ENCODE measurements at places on chromosomes 3 and 15. TPM values are rescaled to one million over a fixed set of nuclear protein-coding genes. Genes with fewer than 3 reads are reported as not detected.

DNA sequence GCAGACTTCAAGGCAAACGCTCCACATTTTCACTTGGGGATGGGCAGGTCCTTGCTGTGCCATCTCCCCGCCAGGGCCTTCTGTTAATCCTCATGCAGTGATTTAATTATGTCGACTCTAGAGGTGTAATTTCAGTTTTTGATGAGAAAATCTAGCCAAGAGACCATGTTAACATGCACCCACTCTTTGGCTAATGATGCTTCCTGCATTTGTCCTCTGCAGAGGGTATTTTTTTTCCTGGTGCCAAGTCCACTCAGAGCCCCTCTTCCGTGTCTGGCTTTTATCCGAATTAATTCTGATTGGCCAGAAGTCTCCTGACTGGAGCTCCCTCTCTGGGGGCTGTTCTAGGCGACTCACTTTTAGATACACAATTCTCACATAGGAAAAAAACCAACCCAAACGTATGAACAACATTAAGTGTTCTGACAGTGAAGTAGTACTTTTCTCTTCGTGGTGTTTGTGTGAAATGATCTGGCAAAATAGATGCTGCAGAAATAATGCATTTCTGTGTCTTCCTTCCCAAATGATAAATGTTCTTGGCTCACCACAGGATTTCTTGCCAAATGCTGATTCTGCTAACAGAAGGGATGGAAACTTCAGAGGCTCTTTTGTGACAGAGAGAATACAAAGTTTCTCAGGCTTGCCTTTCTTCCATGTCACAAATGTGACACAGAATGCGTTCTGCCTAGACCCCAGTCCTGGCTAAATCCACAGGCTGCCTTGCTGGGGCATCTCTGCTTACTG is 190.0 kb downstream of the CACNA2D3 start:
- no peaks in the 10 kb centered on the region for H3K27me3 ChIP-seq
- H3K4me1 ChIP-seq: no peaks in the 10 kb centered on the region
- no peaks in the 10 kb centered on the region for H3K36me3 ChIP-seq
- no peak for DNase-seq
- H3K4me3 ChIP-seq: no peak overlapping the region

- DNase-seq: no peak
- no peak overlapping the region for H3K4me3 ChIP-seq
- H3K36me3 ChIP-seq: peaks cover 8% of the 10 kb centered on the region
- no peaks in the 10 kb centered on the region for H3K27me3 ChIP-seq
These were observed 51.3 kb downstream of the SENP2 start for GRCh38 chr3:185637388-185637787.

DNA sequence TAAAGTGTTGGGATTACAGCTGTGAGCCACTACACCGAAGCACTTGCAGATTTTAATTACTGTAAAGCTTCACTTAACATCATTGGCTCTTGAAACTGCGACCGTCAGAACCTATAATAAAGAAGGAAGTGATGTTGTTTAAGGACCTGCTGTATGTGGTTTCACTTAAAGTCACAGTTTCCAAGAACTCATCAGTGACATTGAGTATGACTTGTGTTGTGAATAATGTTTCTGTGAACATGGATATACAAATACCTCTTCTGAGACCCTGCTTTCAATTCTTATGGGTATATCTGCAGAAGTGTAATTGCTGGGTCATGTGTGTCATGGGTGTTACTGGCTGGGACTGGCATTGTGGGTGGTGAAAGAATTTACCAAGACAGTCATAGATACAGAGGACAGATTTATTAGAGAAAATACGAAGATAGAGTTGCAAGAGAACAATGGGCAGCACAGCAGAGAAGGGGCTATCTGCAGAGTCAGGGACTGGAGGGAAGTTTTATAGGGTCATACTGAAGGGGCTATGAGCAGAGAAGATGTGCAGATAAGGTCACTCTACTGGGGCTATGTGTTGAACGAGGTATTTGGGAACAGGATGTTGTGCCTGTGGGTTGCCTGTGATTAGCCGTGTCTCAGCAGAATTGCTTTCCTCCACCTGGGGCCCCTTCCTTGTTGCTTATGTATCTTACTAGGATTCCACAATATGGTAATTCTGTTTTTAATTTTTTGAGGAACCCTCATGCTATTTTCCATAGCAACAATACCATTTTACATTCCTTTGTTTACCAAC is 4.5 kb downstream of the NDUFB5 start:
- H3K27ac ChIP-seq: peak overlapping the region; percentile 2
- DNase-seq: no peak
- peaks cover 6% of the 10 kb centered on the region for H3K36me3 ChIP-seq
- H3K4me3 ChIP-seq: no peak overlapping the region
- peaks cover 19% of the 10 kb centered on the region for H3K4me1 ChIP-seq

ACTC1 gene
- 4.0 TPM for total RNA-seq
